ENCODE measurements at places on chromosomes 11 and 22.

DNA sequence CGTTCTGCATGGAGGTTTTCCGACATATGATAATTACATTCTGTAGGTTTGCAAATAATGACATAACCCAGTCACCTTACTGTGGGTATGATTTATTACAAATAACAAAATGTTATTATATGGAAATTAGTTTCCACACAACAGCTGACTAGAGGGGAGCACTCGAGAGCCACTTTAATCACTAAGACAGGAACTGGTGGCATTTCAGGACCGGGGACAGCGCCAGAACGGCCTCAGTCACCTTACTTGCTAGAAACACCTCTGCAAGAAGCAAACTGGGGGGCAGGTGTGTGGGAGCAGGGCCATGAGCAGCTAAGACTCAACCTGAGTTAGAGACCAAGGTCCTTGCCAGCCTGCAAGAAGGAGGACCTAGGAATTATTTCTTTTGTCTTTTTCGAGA lies 199.9 kb downstream of the DSCAML1 start:
- peak; percentile 53 for DNase-seq

DNA sequence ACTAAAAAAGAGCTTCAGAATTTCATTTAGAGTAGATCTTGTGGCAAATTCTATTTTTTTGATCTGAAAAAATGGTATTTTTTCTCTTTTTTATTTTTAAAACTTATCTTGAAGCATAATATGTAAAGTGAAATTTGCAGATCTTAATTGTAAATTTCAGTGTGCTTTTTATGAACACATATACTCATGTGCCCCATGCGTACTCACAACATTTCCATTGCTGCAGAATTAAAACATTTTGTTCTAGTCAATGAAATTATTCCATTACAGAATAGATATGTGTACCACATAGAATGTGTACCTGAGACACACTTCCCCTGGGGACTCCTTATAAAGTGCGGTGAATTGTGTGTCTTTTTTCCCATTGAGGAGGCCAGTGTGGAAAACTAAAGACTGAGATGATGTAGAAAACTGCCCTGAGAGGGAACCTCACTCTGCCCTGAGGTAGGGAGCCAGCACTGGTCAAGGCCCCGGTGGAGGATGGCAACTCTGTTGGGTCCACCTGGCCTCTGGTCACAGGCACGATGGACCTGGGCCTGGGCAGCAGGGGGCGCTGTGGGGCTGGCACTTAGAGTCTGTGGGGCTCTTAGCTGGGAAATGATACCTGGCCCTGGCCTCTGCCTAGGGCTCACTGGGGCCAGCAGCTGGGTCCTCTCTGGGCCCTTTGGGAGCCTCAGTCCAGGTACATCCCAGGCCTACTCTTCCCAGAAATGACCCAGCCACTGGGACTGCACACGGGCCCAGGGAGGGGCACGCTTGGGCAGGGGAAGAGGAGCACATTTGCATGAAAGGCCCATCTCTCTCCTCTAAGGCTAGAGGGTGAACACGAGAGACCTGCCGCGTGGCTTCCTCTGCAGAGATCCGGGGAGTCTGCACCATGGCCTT lies 77.9 kb upstream of the TOP3B start:
- DNase-seq, result peak; percentile 19

GRCh38 chr11:43547430-43547831 lies 133.1 kb upstream of the HSD17B12 start:
- DNase-seq, result no peak

- no peak for DNase-seq
Measured at GRCh38 chr11:31690041-31690440, 121.1 kb downstream of the PAX6 start.

- no peak for DNase-seq
Measured at GRCh38 chr11:65834202-65834601, 439 bp downstream of the SNX32 start.

DNA sequence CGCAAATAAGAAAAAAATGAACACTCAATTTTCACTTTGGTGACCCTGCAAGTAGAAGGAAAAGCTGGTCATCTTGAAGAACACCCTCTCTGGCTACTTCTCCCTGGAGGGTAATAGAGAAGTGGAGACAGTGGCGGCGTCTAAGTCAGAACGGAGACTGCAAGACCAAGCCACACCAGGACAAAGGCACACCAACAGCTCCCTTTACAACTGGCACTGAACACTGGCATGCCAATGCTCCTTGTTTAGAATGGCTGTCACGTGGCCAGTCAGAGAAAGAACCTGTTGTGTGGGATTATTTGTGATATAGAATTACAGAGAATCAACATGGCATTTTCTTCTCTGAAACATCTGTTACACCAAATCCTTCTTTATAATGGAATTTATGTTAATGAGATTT lies 61.3 kb upstream of the YPEL1 start:
- DNase-seq, result no peak

DNA sequence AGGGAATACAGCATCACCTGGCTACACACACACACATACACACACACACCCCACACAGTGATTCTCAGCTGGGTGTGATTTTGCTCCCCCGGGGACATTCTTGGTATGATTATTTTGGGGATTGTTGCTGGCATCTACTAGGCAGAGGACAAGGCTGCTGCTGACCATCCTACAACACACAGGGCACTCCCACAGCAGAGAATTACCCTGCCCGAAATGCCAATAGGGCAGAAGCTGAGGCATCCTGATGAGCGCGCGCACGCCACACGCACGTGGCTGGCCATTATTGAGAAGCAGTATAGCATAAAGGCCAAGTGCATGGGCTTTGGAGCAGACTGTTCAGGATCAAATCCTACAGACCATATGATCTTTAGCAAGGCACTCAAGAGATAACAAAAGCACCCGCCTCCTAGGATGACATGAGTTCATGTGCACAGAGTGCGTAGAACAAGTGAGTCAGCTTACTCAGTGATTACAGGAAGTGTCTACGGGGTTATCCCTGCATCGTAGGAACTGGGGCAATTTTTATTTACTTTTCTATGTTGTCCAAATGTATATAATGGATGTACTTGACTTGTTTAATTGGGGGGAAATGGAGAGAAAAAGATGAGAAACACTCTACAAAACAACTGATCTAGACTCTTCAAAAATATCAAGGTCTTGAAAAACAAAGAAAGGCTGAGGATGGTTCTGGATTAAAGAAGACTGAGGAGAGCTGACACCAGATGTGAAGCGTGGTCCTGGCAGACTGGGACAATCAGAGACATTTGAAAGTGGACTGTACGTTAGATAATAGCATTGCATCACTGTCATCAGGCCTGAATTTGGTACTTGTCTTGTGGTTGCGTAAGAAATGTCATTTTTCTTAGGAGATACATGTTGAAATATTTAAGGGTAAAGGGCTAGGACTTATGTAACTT lies 7.2 kb upstream of the EHD1 start:
- DNase-seq, result peak; percentile 15
